ENCODE measurements at places on chromosomes 3 and 15. TPM values are rescaled to one million over a fixed set of nuclear protein-coding genes. Genes with fewer than 3 reads are reported as not detected.

SV2B gene
- total RNA-seq, result 5.0 TPM

TLR9 gene
- not detected for total RNA-seq

MESP2 gene
- not detected for total RNA-seq

GRCh38 chr3:105906836-105907235 lies 38.0 kb upstream of the CBLB start:
- DNase-seq, result peak; percentile 87
- H3K4me3 ChIP-seq, result no peak overlapping the region
- H3K4me1 ChIP-seq, result no peaks in the 10 kb centered on the region
- H3K36me3 ChIP-seq, result no peaks in the 10 kb centered on the region
- no peaks in the 10 kb centered on the region for H3K27me3 ChIP-seq
- peak overlapping the region; percentile 68 for H3K27ac ChIP-seq

DNA sequence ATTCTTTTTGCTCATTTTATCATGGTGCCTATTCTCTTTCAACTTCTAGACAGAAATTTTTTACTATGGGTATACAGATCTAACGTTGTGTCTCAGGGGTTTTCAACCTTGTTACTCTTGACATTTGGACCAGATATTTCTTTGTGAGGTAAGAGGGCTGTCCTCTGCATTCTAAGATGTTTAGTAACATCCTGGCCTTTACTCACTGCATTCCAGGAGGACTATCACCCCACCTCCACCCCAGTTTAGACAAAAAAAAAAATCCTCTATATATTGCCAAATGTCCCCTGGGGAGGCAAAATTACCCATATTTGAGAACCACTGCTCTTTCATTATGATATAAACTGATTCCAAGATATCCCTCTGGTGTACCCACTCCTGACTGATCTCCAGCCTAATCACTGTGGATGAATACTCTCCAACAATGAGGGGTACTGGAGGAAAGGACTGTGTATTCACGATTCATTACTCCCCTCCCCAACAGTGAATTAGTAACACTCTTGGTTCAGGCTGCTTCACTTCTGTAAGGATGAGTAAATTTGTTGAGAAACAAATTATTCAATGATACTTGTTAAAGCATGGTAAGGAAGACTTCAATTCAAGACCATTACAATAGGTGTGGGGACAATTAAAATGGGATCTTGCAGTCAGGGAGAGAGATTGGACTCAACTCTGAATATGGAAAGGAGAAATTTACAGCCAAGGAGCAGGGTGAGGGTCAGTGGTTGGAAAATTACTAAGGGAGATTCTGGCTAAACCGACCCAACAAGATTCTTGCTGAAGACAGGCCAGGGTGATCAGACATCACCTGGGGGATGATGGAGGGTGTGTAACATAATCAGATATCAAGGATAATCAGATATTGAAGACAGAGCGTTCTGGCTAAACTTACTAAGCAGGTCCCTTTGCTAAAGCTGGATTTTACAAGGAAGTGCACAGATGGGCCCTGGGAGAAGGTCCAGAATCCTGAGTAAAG lies 123.8 kb upstream of the DAZL start:
- H3K4me3 ChIP-seq, result no peak overlapping the region
- no peak overlapping the region for H3K27ac ChIP-seq
- no peaks in the 10 kb centered on the region for H3K27me3 ChIP-seq
- no peaks in the 10 kb centered on the region for H3K4me1 ChIP-seq
- H3K36me3 ChIP-seq, result no peaks in the 10 kb centered on the region

DNA sequence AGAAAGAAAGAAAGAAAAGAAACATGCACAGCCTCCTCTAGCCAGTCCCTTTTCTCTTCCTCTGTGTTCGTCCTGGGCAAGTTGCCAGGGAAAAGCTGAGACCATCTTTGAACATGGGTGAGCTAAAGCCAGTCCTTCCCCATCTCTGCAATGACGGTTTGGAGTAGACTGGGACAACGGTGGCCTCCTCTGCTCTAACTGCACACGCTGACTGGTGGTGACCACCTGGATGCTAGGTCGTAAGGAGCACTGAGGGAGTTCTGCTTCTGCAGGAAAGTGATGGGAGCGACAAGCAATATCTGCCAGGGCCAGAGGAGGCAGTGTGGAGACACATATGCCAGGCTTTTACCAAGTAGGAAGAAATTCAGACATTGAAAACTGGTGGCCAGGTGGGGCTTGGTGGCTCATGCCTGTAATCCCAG lies 111.7 kb downstream of the NUP210 start:
- no peak overlapping the region for H3K27ac ChIP-seq
- H3K4me3 ChIP-seq, result no peak overlapping the region
- H3K4me1 ChIP-seq, result no peaks in the 10 kb centered on the region
- no peaks in the 10 kb centered on the region for H3K27me3 ChIP-seq
- no peak for DNase-seq

DNA sequence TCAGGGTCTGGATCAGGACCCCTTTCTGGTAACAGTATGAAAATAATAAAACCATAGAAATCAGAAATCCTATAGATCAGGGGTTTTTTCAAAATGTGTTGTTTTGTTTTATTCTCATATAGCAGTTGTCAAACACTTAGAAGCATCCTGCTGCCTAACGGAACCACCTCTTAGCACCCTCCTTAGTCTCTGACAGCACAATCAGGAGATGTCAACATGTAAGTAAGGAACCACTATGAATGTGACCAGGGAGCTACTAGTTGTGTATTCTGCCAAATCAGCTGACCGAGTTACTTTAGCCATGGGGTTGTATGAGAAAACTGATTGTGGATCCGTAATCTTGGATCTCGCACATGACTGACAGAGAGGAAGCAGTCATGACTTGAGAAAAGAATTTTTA lies 22.2 kb downstream of the CCDC39 start:
- H3K4me3 ChIP-seq, result no peak overlapping the region
- DNase-seq, result no peak
- H3K36me3 ChIP-seq, result no peaks in the 10 kb centered on the region
- no peak overlapping the region for H3K27ac ChIP-seq
- H3K27me3 ChIP-seq, result no peaks in the 10 kb centered on the region

DNA sequence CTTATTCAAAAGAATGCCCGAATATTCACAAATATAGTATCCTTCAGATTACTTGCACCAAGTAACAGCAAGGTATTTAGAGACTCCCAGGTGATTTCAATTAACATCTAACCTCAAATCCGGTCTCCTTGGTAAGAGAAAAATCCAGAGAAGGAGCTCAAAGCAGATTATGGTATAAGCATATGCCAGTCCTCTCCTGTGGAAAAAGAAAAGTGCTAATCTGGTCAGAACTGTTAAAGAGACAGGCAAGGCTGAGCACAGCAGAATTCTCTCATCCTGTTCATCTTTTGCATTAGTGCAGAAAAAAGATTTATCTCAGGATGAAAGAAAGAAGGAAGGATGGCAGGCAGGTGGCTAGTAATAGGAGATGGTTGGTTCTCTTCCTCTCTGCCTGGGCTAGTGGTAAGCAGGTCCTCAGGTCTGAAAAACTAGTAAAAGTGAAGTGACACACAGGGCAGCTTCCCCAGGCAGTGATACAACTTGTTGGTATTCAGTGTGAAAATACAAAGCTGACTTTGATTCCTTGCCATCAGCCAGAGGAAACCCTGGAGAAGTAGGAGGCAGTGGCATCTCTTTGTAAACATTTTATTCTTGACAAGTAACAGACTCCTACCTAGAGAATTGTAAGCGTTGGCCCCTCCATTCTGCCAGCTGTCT lies 14.2 kb downstream of the ATXN7 start:
- H3K27me3 ChIP-seq, result no peaks in the 10 kb centered on the region
- H3K4me1 ChIP-seq, result no peaks in the 10 kb centered on the region
- no peak for DNase-seq
- no peaks in the 10 kb centered on the region for H3K36me3 ChIP-seq

- H3K36me3 ChIP-seq, result no peaks in the 10 kb centered on the region
- H3K4me3 ChIP-seq, result no peak overlapping the region
Measured at GRCh38 chr3:120033596-120033995, 60.7 kb downstream of the GSK3B start.

- DNase-seq, result no peak
- H3K27ac ChIP-seq, result no peak overlapping the region
Measured at GRCh38 chr3:56839784-56840715, 38.3 kb upstream of the ARHGEF3 start.

DNA sequence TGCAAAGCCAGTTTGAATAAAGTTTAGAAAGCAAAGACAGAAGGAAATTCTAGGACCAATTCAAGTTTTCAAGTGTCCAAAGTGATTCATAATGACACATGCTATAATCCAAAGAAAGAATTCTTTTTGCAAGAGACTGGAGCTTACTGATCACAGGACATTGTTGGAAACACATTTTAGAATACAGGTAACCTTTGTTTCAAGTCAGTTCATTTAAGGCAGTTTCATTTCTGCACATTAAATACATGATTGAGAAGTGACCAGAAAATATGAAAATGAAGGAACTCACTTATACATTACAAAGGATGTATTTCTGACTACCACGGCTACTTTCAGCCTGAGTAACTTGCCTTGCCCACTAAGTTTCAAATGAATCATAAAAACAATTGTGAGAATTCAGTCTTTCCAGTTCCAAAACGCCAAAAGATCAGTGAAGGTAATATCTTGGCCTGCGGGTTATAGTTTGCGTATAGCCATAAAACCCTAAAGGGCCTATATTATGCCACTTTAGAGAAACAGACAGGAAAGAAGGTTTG lies 48.7 kb downstream of the PRICKLE2 start:
- no peaks in the 10 kb centered on the region for H3K36me3 ChIP-seq
- no peak overlapping the region for H3K27ac ChIP-seq
- DNase-seq, result no peak
- no peak overlapping the region for H3K4me3 ChIP-seq
- no peaks in the 10 kb centered on the region for H3K27me3 ChIP-seq

- peaks cover 32% of the 10 kb centered on the region for H3K4me1 ChIP-seq
- no peak overlapping the region for H3K27ac ChIP-seq
- no peaks in the 10 kb centered on the region for H3K27me3 ChIP-seq
- no peaks in the 10 kb centered on the region for H3K36me3 ChIP-seq
- H3K4me3 ChIP-seq, result no peak overlapping the region
- DNase-seq, result no peak
Measured at GRCh38 chr3:61356685-61357084, 105.4 kb upstream of the FHIT start.

GRCh38 chr3:124680521-124680920 lies 49.7 kb upstream of the UMPS start:
- H3K27ac ChIP-seq, result no peak overlapping the region
- no peak for DNase-seq
- H3K4me1 ChIP-seq, result no peaks in the 10 kb centered on the region
- H3K4me3 ChIP-seq, result no peak overlapping the region

- no peaks in the 10 kb centered on the region for H3K36me3 ChIP-seq
- no peak overlapping the region for H3K27ac ChIP-seq
- no peak overlapping the region for H3K4me3 ChIP-seq
- no peaks in the 10 kb centered on the region for H3K4me1 ChIP-seq
Measured at GRCh38 chr15:70436428-70436827, 326.9 kb downstream of the UACA start.
